Coronary artery (tissue), 2 donors: ENCODE measurements at places on chromosomes 1 and 21.
A peak's percentile ranks its signal among the peaks of the same experiment; 100 is the strongest.

DNA sequence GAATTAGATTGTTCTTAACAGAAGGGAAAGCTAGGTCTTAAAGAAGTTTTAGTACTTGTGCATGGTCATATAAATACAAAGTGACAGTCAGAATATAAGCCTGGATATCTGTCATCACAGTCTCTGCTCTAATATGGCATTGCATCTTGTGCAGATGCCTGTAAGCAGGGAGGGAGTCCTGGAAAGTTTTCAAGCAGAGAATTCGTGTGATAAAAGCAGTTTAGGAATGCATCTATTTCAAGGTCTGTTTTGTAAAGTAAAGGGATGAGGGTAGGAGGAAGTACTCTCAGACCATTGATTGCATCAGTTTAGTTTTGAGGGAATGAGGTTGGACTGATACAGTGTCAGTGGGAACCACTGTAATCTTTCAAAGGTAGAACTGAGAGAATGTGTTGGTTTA is 30.6 kb downstream of the IARS2 start:
- DNase-seq = no peak

- DNase-seq = no peak
Observed at GRCh38 chr1:36529769-36530260, 47.1 kb upstream of the CSF3R start.

- DNase-seq = peak; percentile 93
Observed at GRCh38 chr1:37476460-37477197, 2.2 kb downstream of the ZC3H12A start.

GRCh38 chr1:67407498-67407897 is 22.7 kb downstream of the SERBP1 start:
- DNase-seq = no peak

- DNase-seq = no peak
Observed at GRCh38 chr1:206489980-206490770, 17.2 kb upstream of the RASSF5 start.

- DNase-seq = peak; percentile 75
Observed at GRCh38 chr1:116847688-116848531, 61.8 kb upstream of the PTGFRN start.

GRCh38 chr1:100219457-100219856 is 30.2 kb downstream of the DBT start:
- no peak for DNase-seq

DNA sequence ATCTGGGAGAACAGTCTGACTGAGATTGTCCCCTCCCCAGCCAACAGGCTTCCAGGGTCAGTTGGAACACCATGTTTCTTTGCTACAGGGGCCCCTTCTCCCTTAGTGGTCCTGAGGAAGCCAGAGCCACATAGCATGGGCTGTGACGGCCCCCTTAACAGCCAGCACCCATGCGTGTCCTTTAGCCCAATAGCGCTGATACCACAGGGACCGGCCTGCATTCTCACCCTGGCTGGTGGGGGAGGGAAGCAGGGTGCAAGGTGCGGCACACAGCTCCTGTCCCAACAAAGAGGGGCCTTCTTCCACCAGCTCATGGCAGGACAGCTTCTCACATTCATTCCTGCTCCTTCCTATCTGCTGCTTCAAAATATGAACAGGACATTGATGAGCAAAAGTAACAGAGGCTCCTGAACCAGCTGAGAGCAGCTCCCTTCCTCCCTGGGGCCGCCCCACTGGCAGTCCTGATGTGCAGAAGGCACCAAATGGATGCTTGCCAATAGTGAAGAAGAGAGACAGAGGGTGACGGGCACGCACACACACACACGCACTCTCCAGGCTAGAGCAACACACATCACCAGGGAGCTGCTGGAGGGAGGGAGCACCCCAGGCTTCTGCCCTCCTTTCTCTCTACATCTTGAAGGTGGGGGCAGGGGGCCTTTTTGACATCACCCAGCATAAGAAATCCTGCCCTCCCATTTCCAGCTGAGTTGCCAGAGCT is 99.4 kb downstream of the CRYAA start:
- DNase-seq = no peak

DNA sequence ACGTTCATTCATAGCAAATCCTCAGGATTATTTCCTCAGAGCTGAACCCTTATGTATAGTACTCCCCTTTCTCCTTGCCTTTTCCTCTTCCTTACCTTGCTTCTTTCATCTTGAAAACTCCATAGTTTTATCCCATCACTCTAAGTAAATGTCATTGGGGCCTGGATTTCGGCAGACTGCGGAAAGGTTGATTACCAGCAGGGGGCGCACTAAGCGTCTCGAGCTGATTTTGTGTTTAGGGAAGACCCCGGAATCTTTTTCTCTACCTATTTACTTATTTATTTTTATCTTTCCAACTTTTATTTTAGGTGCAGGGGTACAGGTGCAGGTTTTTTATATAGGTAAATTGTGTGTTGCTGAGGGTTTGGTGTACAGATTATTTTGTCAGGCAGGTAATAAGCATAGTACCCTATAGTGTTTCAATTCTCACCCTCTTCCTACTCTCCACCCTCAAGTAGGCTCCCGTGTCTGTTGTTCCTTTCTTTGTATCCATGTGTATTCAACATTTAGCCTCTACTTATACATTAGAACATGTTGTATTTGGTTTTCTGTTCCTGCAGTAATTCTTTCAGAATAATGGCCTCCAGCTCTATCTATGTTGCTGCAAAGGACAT is 11.4 kb upstream of the MTARC1 start:
- no peak for DNase-seq

DNA sequence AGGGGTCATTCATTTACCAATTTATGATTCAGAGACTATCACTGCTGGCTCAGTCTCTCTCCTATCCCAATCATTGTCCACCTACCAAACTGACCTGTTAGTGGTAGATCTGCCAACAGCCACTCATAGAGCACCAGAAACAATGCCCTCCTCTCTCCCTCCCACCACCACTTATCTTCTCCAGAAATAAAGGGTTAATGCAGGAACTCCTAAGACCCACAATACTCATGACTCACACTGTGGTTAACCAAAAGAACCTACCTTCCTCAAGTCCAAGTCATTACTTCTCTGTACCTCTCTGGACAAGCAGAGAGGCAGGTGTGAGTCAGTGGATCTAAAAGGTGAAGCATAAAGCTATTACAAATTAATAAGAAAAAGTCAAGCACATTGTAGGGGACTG is 40.9 kb upstream of the CAMK1G start:
- DNase-seq = no peak

- peak; percentile 92 for DNase-seq
Observed at GRCh38 chr1:41045740-41046139, 24.2 kb upstream of the SLFNL1 start.

DNA sequence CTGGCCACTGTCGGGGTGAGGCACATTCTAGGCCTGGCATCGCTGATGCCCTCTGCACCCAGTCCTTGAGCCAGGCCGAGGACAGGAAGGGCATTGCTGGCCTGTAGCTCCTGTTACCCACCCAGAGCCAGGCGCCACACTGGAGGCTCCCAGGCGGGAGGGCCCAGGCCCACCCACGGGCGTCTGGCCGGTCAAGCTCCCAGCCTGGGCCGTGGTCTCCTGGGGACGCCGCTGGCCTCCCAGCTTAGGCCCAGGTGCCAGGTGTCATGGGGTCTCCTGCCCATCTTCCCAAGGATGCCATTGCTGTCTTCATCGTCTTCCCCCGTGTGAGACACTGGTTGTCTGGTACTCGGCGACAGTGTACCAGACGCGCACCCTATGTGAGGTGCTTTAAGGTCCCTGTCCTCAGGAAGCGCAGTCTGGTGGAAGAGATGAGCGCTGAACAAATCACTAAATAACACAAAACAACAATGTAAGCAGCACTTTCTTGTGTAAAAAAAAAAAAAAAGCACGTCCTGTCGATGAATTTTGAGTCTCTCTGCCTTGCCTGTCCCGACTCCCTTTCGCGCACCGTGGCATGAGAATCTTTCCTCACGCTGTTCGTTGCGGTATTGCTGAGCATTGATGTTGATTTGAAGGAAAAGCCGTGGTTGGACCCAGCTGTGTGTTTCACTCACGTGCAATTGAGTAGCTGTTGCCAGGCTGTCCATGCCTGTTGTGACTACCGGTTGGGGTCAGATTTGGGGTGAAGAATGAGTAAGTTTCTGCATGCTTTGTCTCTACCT is 27.0 kb upstream of the TRAPPC10 start:
- no peak for DNase-seq

GRCh38 chr1:160681066-160681890 is 30.3 kb downstream of the CD48 start:
- DNase-seq = no peak

DNA sequence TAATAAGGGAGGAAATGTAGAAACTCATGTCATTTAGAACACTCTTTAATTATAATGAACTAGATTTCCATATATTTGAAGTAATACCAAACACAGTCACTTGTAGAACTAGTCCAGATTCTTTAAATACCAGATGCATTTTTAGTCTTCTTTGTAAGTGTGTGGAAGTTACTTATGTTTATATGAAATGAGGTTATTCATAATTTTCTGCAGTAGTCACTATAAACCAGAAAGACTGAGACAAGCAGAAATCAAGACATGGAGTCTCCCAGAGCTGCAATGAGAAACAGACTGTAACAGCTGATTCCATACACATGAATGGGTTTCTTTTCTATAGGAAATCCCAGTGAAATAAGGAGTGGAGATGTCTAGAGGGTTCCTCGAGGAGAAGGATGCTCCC is 216.6 kb upstream of the ZP4 start:
- no peak for DNase-seq

DNA sequence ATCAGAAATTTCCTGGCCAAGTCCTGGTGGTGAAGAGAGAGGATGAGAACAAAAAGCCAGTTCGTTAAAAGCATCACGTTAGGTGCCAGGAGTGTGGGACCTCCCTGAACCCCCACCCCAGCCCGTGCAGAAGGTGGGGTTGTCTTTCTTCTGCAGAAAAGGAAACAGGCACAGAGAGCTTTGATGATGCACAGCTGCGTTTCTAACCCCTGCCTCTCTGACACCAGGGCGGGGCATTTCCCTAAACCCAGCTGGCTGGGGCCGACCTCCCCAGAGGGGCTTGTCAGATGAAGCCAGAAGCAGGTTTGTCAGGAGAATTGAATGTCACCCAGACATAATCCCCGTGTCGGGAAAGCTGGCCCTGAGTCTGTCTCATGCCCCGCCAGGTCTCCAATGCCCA is 189.3 kb upstream of the EDN2 start:
- no peak for DNase-seq

GRCh38 chr1:230581446-230582079 is 60.7 kb upstream of the COG2 start:
- DNase-seq = no peak

- DNase-seq = no peak
Observed at GRCh38 chr1:74396933-74397332, 115.5 kb downstream of the LRRC53 start.

- no peak for DNase-seq
Observed at GRCh38 chr1:31727195-31727594, 23.4 kb upstream of the COL16A1 start.

GRCh38 chr1:9016455-9016854 is 9.8 kb downstream of the SLC2A7 start:
- no peak for DNase-seq

DNA sequence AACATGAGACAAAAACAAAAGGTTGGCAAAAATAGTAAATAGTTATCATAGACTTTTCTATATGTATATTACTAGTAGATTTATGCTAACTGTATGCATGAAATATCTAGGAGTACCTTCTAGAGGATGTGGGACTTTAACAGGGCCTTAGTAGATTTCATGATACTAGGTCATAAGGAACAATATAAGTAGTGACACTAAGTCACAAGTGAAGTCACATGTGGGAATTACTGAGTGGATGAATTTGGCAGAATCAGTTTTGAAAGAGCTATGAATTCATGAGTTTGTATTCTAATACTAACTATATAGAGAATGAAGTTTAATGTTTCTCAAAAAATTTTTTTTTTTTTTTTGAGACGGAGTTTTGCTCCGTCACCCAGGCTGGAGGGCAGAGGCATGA is 53.1 kb upstream of the GPR25 start:
- DNase-seq = no peak
